ENCODE measurements at places on chromosomes 13 and 19. TPM values are rescaled to one million over a fixed set of nuclear protein-coding genes. Genes with fewer than 3 reads are reported as not detected.

The KLK14 gene
- polyA plus RNA-seq: 0.10 TPM

The USHBP1 gene
- polyA plus RNA-seq: not detected

The SIGLECL1 gene
- polyA plus RNA-seq: not detected

The CGB1 gene
- polyA plus RNA-seq: not detected

The PTGER1 gene
- polyA plus RNA-seq: not detected

The DCT gene
- polyA plus RNA-seq: not detected

GRCh38 chr13:110592665-110593064 lies 22.7 kb upstream of the NAXD start:
- H3K27ac ChIP-seq: peak overlapping the region; percentile 31
- DNase-seq: no peak
- H3K27me3 ChIP-seq: no peaks in the 10 kb centered on the region
- H3K36me3 ChIP-seq: no peaks in the 10 kb centered on the region
- no peak overlapping the region for H3K4me3 ChIP-seq

- H3K27ac ChIP-seq: peak overlapping the region; percentile 81
- H3K4me1 ChIP-seq: peaks cover 68% of the 10 kb centered on the region
- no peaks in the 10 kb centered on the region for H3K36me3 ChIP-seq
- no peak overlapping the region for H3K4me3 ChIP-seq
Measured at GRCh38 chr19:12784871-12785430, 6.3 kb upstream of the JUNB start.

GRCh38 chr19:35462476-35462953 lies 14.5 kb downstream of the FFAR2 start:
- H3K27ac ChIP-seq: no peak overlapping the region
- H3K4me1 ChIP-seq: no peaks in the 10 kb centered on the region
- DNase-seq: no peak
- H3K36me3 ChIP-seq: no peaks in the 10 kb centered on the region
- H3K27me3 ChIP-seq: no peaks in the 10 kb centered on the region

- H3K4me3 ChIP-seq: no peak overlapping the region
- no peaks in the 10 kb centered on the region for H3K27me3 ChIP-seq
- no peaks in the 10 kb centered on the region for H3K36me3 ChIP-seq
- DNase-seq: no peak
- no peak overlapping the region for H3K27ac ChIP-seq
- no peaks in the 10 kb centered on the region for H3K4me1 ChIP-seq
Measured at GRCh38 chr13:56861476-56861875, 279.2 kb upstream of the PRR20A start.

DNA sequence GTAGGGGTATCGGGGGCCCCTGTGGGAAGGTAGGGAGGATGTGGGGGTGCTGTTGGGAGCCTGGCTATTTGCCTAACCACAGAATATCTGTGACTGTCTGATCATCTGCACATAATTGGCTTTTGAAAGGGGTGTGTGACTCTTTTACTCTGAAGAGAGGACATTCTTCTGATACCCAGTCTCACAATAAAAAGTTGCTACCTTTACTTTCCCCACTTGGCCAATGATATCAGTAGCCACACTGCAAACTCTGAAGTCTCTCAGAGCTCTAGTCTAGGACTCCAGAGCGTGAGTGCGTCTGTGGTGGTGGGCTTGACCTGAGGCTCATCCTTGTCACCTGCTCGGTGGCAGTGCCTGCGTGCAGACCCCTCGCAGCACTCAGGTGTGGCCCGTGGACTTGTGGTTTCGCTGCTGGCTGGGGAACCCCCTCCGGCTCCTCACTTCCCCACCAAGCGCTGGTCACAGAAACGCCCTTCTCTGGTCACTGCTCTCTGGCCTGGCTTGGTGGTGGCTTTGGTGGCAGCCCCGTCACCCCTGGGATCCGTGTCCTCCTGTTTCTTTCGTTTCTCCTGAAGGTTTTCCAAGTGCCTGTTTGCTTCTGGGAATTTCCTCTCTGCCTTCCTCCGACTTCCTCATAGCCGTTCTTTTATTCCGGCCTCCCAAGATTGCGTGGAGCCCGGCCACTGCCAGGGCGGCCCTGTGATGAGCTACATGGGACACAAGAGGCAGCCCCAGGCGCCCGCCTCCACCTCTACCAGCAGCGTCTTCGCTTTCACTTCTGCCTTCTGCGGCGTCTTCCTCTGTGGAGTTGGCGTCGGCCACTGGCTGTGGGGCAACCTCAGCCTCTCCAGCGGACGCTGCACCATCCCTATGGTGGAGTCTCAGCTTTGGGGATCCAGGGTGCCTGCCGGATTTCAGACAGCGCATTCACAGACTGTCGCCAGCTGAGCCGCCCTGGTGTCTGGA lies 78.0 kb downstream of the ATP11A start:
- H3K27ac ChIP-seq: no peak overlapping the region
- no peaks in the 10 kb centered on the region for H3K36me3 ChIP-seq
- peaks cover 5% of the 10 kb centered on the region for H3K4me1 ChIP-seq
- no peak overlapping the region for H3K4me3 ChIP-seq
- no peak for DNase-seq

DNA sequence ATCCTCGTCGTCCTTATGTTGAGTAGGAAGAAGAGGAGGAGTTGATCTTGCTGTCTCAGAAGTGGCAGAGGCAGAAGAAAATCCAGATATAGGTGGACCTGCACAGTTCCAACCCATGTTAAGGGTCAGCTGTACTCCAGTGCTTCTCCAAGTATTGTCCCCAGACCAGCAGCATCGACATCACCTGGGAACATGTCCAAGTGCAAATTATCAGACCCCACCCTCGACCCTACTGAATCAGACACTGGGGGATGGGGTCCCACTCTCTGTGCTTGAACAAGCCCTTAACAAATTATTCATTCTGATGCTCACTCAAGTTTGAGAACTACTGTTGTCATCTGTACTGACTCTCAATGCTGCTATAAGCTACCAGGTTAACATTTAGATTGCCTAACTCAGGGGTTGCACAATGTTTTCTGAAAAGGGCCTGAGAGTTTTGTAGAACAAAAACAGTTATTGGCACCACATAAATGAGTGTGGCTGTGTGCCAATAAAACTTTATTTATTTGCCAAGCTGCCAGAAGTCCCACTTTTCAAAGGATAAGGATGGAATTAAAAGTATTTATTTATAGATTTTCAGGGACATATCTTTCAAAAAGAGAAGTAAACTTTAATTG lies 226.7 kb upstream of the IPO5 start:
- H3K27ac ChIP-seq: no peak overlapping the region
- no peak overlapping the region for H3K4me3 ChIP-seq
- DNase-seq: no peak
- no peaks in the 10 kb centered on the region for H3K27me3 ChIP-seq

DNA sequence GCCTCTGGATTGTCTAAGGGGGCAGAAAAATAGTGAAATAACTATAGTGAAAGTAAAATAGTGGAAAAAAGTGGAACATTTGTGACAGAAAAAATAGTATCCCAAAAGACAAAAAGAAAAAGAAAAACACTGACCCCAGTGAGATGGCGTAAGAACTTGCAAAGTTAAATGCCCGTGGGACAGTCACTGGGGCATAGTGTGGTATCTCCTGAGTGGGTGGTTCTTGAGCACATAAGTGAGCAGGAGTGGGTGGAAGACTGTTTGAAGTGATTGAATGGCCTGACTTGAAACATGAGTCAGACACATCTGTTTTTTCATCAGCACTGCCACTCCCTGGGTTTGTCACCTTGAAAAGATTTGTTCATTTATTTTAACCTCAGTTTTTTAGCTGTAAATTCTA lies 2.5 kb downstream of the ZNF430 start:
- H3K27me3 ChIP-seq: no peaks in the 10 kb centered on the region
- peaks cover 18% of the 10 kb centered on the region for H3K4me1 ChIP-seq
- no peak for DNase-seq
- peaks cover 8% of the 10 kb centered on the region for H3K36me3 ChIP-seq

DNA sequence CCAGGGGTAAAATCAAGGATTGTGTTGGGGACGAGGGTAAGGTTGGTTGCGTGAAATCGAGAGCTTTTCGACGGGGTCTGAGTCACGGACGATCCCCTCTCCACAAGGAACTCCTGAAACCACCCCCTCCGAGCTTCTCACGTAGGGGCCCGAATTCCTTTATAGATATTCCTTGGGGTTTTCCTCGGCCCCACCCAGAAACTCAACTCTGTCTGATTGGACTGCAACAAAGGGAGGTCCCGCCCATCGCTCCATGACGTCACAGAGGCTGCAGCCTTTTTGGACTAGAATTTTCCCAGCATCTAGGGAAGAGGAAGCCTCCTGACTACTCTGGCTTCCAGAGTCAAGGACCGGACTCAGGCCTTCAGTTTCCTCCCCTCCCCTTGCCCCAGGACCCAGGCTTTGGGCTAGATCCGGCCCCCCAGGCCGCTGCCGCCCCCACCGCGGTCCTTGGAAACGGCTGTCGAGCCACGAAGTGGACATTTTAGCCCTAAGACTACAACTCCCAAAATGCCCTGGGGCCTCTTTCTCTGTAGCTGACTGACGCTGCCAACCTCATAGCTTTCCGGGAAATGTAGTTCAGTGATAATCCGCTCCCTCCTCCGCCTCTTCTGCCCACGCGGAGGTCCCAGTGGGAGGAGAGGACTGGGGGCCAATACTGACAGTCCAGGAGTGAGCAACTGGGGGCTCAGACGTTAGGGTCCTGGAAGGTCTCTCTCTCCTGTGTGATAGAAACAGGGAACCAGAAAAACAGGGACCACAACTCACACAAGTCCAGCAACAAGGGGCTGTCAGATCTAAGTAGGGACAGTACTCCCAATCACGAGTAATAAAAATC lies at the start of gene IZUMO1:
Gene IZUMO1, minus strand, starts transcription at position 172 of the 838 bp plus-strand sequence. CDS start 1,050 bp downstream, outside the sequence.
- H3K27ac ChIP-seq: no peak within 1 kb of the TSS
- no peak within 1 kb of the TSS for H3K4me3 ChIP-seq

DNA sequence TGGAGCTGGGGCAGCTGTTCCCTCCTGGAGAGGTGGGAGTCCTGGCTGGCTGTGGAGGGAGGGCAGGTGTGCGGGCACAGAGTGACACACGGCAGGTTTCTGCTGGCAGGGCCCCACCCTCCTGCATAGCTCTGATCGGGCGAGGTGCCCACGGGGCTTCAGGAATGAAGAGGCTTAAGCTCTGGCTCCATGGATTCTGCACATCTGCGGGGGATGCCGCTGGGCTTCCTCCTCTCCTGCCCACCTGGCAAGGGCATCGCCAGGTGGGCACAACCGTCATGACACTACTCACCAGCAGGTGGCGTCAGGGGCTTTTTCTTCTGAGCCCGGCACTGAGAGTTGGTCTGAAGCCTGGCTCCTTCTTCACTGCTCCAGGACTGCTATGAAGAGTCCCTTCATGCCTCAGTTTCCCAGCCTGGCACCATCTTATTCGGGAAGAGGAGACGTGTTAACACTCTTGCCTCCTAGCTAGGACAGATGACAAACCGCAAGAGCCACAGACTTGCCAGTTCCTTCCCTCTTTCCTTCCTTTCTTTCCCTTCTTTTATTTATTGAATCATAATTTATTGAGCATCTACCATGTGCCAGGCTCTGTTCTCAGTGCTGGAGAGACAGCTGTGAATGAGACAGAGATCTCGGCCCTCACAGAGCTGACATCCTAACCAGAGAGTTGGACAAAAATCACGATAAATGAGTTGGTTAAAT lies 15.2 kb upstream of the PAK4 start:
- no peaks in the 10 kb centered on the region for H3K36me3 ChIP-seq
- H3K27me3 ChIP-seq: no peaks in the 10 kb centered on the region
- H3K4me3 ChIP-seq: no peak overlapping the region

- no peaks in the 10 kb centered on the region for H3K27me3 ChIP-seq
- H3K27ac ChIP-seq: no peak overlapping the region
- H3K4me3 ChIP-seq: no peak overlapping the region
Measured at GRCh38 chr19:18414504-18415177, 4.6 kb upstream of the SSBP4 start.

- H3K4me3 ChIP-seq: no peak overlapping the region
- no peaks in the 10 kb centered on the region for H3K27me3 ChIP-seq
- H3K4me1 ChIP-seq: no peaks in the 10 kb centered on the region
- H3K27ac ChIP-seq: no peak overlapping the region
- no peaks in the 10 kb centered on the region for H3K36me3 ChIP-seq
- DNase-seq: no peak
Measured at GRCh38 chr13:51158880-51159518, 47.9 kb upstream of the C13orf42 start.

GRCh38 chr19:39177110-39177699 lies 19.6 kb upstream of the NCCRP1 start:
- no peaks in the 10 kb centered on the region for H3K4me1 ChIP-seq
- no peak for DNase-seq
- H3K27ac ChIP-seq: no peak overlapping the region
- no peaks in the 10 kb centered on the region for H3K27me3 ChIP-seq
- no peaks in the 10 kb centered on the region for H3K36me3 ChIP-seq

- no peak for DNase-seq
- H3K4me3 ChIP-seq: no peak overlapping the region
- no peaks in the 10 kb centered on the region for H3K4me1 ChIP-seq
- no peaks in the 10 kb centered on the region for H3K36me3 ChIP-seq
- H3K27ac ChIP-seq: no peak overlapping the region
- no peaks in the 10 kb centered on the region for H3K27me3 ChIP-seq
Measured at GRCh38 chr19:54271106-54271505, 9.8 kb downstream of the LILRB2 start.

GRCh38 chr13:20989656-20990321 lies 71.6 kb downstream of the LATS2 start:
- H3K4me1 ChIP-seq: peaks cover 3% of the 10 kb centered on the region
- no peak overlapping the region for H3K4me3 ChIP-seq
- H3K27me3 ChIP-seq: no peaks in the 10 kb centered on the region
- DNase-seq: no peak
- peaks cover 12% of the 10 kb centered on the region for H3K36me3 ChIP-seq
- H3K27ac ChIP-seq: no peak overlapping the region

- no peak overlapping the region for H3K4me3 ChIP-seq
- no peaks in the 10 kb centered on the region for H3K4me1 ChIP-seq
- H3K27ac ChIP-seq: no peak overlapping the region
- DNase-seq: peak; percentile 21
Measured at GRCh38 chr19:54266133-54266532, 9.1 kb upstream of the LILRB5 start.

DNA sequence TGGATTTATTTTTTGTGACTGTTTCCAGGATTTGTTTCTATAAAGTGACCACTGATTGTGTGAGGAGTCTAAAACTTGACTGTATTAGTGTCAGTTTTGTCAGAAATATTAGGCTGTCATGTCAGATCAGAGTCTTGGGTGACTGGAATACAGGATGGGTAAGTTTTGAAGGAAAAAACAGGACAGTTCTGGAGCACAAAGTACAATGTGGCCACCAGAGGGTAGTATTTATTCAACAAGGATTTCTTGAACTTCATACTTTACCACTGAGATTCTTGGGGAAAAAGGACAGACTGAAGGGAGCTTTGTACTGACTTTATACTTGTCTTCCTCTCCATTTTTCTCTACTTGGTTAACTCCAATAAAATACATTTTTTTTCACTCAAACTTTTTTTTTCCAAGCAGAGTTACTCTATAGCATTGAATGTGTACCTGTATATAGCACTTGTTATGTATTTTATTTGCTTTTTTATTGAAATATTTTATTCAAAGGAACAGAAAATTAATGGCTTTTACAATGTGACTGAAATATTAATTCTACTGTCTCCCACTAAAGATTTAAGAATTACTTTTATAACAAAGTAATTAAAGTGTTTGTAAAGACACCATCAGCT lies 51.1 kb downstream of the LMO7 start:
- H3K27me3 ChIP-seq: no peaks in the 10 kb centered on the region
- no peak for DNase-seq
- H3K36me3 ChIP-seq: no peaks in the 10 kb centered on the region
- H3K4me1 ChIP-seq: peaks cover 9% of the 10 kb centered on the region
- H3K27ac ChIP-seq: no peak overlapping the region

Measured in keratinocyte (primary cell).